ENCODE measurements at places on chromosomes 11 and 22.

- DNase-seq = no peak
These were observed 85.2 kb upstream of the RTL6 start for GRCh38 chr22:44583061-44583760.

- DNase-seq = no peak
These were observed 313.7 kb downstream of the MN1 start for GRCh38 chr22:27487600-27488452.

DNA sequence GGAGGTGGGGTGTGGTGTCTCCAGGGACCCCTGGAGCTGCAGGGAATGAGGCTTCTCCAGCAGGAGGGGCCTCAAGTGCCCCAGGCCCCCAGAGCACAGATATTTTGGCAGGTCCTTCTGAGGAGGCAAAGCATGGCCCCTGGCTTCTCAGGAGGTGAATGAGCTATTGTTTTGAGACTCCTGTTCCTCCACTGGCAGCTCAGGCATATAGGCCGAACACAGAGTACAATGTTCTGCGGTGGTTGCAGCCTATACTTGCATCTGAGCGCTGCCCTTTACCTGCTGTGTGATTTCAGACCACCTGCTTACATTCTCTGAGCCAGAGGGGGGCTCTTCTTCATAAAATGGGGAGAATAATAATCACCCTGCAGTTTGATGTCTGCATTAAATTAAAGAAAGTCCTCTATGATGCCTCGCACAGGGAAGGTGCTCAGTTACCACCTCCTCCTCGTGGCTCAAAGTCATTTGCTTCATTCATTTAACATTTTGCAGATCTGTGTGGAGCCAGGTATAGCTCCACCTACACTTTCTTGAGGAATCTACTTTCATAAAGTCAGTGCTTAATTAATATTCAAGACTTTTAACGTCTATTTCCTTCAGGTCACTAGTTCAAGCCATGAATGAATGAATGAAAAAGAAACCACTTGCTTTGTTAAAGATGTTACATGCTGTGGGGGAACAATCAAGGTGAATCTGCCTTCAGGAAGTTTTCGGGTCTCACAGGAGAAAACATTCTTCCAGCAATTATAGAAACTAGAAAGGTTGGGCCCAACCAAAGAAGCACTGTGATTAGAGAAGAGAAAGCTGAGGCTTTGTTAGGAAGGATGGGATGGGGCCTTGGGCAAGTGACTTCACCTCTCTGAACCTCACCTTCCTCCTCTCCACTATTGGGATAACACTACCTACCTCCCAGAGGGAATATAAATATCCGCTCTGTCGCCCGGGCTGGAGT, 68.4 kb downstream of the ADAMTS15 start:
- peak; percentile 42 for DNase-seq

GRCh38 chr11:130214861-130215530, 55.4 kb downstream of the ST14 start:
- DNase-seq = no peak

DNA sequence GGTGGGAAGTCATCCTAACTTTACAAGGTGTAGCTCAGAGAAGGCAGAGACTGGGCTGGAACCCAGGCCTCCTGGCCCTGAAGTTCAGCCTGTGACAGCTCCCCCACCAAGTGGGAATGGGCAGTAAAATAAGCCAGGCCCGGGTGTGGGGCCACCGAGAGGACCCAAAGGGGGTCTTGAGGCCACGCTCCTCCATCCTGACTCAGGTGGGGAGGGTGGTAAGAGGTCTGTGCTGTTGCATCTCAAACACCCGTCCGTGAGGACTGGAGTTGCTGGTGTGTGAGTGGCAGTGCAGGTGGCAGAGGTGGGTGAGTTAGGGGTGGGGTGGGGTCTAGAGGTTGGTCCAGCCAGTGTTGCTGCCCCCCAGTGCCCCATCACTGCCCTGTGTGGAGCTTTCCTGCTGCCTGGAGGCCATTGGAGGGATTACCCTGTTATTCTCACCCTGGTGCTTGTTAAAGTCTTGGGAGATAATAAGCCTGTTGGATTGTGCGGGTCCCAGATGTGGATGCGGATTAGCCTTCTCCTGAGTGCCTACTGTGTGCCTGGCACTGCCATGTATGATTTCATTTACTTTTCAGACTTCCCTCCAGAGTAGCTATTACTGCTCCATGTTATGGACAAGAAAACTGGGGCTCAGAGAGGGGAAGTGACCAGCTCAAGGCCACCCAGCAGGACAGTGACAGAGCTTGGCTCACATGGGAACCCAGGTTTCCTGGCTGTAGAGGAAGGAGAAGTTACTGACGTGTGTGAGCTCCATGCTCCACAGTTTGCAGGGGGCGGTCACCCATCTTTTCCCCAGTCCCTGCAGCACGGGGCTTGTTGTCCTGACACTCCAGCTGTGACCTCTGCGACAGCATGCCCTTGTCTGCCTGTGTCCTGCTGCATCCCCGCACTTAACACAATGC, 12.9 kb downstream of the SERPINH1 start:
- DNase-seq = no peak

- DNase-seq = no peak
These were observed 27.7 kb downstream of the EMID1 start for GRCh38 chr22:29233277-29233877.

DNA sequence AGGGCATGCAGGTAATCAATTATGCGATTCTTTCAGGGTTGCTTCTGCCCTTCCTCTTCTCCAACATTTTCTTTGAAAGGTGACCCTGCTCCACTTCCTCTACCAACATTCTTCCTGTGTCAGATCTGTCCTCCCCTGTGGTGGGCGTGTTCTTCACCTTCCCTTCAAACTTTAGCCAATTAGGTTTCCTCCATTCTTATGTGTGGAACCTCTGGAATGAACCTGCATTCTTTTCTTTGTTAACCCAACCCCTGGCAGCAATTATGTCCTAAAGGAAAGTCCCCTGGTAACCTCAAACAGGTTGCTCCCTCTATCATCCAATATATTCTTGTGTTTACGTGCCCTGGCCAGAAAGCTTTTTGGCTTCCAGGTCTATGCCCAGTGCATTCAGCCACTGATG, 22.4 kb downstream of the KIRREL3 start:
- peak; percentile 84 for DNase-seq

GRCh38 chr22:29029202-29030000, 32.2 kb downstream of the C22orf31 start:
- no peak for DNase-seq

DNA sequence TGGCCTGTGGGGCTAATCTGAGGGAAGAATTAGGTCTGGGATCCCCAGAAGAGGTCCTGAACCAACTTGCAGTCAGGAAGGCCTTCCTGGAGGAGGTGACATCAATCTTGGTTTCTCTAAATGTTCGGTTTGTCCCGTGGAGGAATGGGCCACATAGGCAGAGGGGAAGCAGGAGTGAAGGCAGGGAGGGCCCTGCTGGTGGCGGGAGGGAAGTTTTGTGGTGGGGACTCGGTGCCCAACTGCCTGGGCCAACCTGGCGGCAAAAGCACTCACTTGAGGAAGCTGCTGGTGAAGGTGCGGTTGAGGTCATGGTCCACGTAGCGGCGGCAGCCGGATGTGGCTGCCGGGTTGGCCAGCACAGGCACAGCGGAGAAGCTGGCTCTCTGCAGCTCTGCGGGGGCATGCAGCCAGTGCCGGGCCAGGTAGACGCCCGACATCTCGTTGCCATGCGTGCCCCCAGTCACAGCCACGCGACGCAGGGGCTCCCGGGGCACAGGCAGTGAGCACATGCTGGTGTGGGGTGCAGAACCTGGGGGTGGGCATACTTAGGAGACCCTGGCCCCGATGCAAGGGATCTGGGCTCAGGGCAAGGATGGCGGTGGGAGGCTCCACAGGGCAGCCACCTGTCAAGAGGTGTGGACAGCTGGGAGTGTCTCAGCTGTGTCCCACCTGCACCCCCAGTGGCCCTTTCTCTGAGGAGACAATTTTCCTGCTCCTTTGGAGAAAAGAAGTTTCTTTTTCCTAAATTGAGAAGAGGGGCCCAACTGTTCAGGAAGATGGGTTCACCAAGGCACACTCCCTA, 3.8 kb downstream of the ACY3 start:
- DNase-seq = no peak

DNA sequence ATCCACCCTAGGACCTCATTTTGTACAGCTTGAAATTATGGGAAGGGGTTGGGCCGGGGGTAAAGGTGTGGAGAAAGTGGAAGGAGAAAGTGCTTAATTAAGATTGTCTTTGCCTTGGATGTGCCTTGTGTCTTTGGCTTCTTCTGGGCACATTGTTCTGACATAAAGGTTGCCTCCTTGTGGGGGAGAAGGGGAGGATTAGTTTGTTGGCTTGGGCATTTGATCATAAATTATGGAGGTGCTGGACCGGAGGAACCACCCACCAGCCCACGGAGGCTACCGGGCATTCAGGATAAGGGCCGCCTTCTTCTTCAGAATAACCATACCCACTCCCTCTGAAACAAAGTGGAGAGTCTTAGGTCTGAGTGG, 1.3 kb downstream of the PAFAH1B2 start:
- no peak for DNase-seq

DNA sequence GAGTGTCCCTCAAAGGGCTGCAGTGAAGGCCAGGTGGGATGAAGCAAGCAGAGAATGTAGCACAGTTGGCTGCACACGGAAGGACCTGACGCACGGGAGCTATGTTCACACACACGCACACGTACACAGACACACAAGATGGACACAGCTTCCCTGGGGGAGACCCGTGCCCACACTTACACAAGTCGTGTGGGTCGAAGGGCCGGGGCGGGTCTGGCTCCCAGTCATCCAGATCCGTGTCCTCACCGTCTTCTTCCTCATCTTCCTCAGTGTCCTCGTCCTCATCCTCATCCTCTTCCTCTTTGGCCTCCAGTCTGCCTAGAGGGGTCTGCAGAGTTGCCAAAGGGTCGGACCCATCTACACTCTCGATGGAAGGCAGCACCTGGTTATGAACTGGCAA, 51.6 kb upstream of the NFRKB start:
- DNase-seq = no peak

GRCh38 chr11:132202621-132203020, 832.2 kb downstream of the NTM start:
- DNase-seq = no peak

DNA sequence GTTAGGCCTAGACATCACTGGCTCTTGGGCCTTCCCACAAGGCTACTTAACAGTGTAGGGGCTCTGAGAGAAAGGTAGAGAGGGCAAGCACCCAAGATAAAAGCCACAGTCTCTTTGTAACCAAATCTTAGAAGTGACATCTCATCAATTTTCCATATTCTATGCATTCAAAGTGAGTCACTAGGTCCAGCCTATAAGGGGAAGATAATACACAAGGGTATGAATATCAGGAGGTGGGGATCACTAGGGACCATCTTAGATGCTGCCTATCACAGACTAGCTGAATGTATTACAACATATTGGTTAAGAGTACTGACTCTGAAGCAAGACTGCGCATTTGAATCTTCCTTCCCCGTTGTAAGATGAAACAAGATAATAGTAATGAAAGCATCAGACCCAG, 144.1 kb downstream of the RBFOX2 start:
- no peak for DNase-seq

DNA sequence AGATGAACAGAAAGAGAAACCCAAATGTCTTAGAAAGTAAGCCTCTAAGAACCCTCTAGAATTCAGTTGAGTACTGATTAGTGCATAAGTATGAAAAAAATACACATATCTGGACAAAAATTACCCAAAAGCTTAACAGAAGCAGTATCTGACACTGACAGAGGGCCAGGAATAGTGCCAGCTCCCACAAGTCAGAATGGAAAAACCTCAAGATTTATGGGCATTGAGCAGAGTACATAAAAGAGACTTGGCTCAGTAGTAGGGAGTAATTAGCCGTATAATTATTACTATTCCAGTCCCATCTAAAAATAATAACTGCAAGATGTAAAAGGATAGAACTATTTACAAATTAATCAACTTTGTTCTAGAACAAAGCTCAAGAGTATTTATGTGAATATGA, 834.5 kb downstream of the FAM181B start:
- DNase-seq = no peak
